ENCODE measurements at places on chromosomes 13 and 19.

DNA sequence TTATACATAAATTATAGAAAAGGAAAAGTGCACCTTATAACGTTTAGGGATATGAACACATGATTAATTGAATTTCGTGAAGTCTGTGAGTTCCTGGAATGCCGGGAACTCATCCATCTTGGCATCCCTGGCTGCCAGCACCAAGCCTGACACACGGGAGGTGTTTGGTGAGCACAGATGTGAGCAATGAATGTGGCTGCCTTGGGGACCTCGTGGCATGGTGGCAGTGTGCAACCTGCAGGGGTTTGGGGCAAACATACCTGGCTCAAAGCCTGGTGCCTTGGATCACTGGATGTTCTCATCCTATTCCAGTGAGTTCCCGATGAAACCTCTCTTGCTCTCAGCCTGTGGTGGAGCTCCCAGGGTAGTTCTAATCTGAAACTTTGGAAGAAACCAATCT lies 10.4 kb upstream of the MAP2K2 start:
- DNase-seq = no peak

DNA sequence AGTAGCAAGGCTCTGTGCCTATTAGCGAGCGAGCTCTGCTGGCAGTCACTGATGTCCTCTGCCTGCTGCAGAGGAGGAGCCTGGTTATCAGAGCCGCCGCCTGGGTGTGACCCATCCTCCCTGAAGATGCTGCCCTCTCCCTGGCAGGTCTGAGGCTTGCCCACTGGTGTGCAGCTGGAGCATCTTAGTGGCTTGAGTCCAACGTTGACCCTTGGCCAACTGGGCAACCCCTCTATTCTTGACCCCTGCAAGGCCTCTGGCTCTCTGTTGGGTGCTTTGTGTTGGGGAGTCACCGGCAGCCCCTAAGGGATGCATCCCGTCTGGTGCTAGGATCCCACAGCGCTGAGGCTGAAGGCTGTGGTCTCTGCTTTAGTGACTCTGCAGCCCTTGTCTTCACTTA lies 277.9 kb upstream of the SOX1 start:
- no peak for DNase-seq

DNA sequence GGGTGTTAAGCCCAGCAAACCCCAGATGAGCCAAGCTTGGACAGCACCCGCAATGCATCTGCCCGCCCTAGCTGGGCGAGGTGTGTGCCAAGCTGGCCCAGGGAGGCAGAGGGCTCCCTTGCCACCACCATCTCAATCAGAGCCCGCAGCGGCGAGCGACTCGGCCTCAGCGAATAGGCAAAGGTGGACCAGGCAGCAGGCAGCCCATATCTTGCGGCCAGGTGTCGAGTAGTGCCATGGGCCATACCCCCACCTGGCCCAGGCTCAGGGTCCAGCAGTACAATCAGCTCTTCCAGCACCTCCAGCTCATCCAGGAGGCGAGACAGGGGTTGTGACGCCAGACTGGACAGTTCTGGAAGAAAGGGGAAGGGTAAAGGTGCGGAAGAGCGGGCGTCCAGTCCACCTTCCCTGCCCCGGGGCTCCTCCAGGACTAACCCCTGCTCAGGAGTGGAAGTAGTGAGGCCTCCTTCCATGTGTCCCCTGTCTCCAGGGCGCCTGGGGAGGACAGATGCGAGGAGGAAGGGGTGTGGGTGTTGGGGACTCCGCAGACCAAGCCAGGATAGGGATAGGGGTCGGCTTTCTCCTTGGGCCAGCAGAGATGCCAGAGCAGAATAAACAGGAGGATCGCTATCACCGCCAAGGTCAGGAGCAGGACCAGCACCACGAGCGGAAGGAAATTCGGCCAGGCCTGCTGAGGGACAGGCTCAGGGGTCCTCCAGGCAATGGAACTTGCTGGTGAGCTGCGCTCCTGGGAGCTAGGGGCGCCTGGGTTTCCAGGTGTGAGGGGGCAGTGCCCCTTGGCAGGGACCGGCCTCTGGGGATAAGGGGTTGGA lies 2.8 kb downstream of the IGFLR1 start:
- DNase-seq = no peak

DNA sequence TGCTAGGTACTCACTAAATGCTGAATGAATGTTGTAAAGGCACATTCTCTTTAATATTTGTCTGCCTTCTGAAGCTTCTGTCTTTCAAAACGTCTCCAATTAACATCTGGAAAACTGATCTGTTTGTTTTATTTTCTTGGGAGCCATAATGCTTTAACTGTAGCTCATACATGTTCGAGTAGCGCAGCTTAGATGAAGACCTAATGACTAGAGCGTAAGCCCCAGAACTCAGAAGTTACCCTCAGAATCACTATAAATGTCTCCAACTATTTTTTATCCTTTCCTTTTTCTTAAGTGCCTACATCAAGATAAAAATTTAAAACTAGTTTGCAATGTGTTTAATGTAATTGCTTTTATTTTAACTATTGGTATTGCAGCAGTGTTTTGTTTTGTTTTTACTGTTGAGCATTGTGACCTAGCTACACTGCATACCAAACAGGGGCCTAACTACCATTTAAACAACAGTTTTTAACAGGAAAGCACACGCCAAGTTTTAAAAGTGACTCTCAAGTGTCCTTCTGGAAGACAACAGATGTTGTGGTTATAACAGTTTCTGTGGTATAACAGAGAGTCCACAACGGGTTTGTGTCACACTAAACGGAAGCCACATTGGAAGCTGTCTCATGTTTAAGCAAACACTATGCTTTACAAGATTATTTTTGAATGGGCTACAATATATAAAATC lies 42.0 kb downstream of the MRPL57 start:
- no peak for DNase-seq

DNA sequence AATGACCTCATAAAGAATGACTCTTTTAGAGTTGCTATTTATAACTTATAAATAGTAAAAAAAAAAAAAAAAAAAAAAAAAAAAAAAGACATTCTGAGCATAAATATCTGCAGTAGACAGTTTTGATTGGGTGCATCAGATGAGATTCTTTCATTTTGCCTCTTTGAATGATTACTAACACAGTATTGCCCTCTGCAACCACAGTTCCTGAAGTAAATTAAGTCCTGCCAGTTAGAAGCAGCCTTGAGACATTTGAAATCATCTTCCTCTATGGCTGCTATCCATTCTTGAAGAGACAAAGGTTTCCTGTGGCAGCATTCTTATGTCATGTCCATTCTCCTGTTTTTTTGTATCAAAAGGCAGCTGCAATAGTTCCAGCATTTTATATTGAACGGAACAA lies 892.4 kb upstream of the MIR17HG start:
- DNase-seq = no peak

GRCh38 chr13:24627090-24627714 lies 53.0 kb upstream of the ATP12A start:
- no peak for DNase-seq

GRCh38 chr19:3046698-3047495 lies 15.4 kb downstream of the TLE5 start:
- DNase-seq = peak; percentile 59

- no peak for DNase-seq
Measured at GRCh38 chr13:73803997-73804396, 330.2 kb downstream of the KLF12 start.

GRCh38 chr13:113666951-113667701 lies at the start of gene GRK1:
Gene GRK1, plus strand, starts transcription at chr13:113667219. Its CDS starts 168 bp downstream, at chr13:113667387.
- no peak for DNase-seq

GRCh38 chr19:3503036-3503572 lies 2.6 kb upstream of the DOHH start:
- no peak for DNase-seq

- DNase-seq = peak; percentile 30
Measured at GRCh38 chr19:46478356-46478986, 7.1 kb upstream of the PNMA8A start.

DNA sequence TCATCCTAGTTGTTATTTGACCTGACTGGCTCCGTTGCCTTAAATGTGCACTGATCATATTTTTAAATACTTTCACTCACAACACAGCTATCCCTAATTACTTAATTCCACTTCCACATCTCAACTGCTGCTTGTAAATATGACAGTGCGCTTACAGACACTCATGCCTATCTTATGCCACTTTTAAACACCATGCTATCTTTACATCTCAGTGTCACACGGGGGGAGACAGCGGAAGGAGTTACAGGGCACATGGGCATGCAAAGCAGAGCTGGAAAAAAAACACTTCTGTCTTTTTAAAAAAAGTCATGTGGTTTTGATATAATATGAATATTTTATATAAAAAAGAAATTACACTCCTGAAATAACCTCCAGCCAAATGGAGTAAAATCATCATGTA lies 44.1 kb downstream of the SMAD9 start:
- no peak for DNase-seq

GRCh38 chr19:45769821-45770191 lies 754 bp upstream of the SIX5 start:
- DNase-seq = no peak

DNA sequence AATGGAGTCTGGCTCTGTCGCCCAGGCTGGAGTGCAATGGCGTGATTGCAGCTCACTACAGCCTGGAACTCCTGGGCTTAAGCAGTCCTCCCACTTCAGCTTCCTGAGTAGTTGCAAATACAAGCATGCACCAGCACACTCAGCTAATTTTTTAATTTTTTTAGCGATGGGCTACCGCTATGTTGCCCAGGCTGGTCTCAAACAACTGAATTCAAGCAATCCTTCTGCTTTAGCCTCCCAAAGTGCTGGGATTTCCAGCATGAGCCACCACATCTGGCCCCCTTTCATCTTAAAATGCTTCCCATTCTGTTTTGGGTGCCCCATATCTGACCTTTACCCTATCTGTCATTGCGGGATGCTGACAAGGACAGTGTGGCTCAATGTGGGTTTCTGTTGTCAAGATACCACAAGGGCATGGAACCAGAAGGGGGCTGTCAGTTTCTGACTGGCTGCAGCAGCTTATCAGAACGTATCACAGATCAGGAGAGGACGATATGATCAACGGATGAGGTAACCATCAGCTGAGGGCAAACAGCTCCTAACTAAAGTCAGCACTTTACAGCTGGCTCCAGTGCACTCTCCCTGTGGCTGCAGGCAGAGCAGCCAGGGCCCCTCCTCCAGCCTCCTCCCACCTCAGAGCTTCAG lies 32.4 kb downstream of the GPR42 start:
- DNase-seq = no peak

DNA sequence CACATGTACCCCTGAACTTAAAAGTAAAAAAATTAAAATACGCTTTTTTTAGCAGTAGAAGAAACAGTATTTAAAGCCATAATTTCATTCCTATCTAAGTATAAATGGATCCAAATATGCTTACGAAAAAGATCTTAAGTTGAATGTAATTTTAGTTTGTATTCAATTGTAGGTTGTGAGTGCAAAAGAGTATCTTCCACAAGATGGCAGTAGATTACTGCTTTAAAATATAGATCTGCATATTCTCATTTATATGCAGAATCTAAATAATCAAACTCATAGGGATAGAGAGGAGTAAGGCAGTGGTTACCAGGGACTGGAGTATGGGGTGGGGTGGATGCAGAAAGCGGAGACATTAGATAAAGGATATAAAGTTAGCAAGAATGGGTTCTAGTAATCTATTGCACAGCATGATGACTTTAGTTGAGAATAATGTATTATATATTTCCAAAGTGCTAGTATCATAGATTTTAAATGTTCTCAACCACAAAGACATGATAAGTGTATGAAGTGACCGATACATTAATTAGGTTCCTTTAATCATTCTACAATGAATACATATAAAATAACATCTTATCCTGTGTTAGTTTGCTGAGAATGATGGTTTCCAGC lies 14.2 kb downstream of the OR7A17 start:
- DNase-seq = no peak

DNA sequence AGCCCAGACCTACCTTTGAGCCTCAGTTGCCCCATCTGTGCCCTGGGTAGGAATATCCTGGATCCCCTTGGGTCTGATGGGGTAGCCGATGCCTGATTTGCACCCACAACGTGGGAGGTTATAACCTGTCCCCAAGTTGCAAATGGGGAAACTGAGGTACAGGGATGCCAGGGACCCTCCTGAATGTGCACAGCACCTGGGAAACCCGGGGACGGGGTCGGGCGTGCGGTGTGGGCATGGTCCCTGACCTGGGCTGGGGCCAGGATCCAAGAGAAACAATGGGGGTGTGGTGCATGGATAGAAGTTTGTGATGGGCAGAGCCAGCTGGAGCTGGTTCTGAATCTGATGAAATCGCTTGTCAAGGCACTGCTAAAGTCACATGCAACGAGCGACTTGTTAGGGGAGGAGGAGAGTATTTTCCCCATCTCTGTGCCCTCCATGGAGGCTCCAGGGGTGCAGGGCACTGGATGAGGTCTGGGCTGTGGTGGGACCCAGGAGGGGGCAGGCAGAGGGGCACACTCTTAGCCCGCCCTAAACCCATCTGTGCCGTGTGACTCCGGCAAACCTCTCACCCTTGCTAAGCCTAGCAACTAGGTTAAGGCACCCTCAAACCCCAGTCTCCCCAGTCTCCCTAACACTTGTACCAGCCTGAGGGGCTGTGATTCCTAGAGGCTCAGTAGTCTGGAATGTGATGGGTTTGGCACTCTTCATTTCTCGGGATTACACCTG lies 749 bp downstream of the GDF15 start:
- no peak for DNase-seq

- no peak for DNase-seq
Measured at GRCh38 chr19:13260883-13261653, 110.9 kb downstream of the IER2 start.

GRCh38 chr13:81080911-81081454 lies 740.1 kb upstream of the SPRY2 start:
- DNase-seq = no peak
